ENCODE measurements at places on chromosomes 3 and 15. TPM values are rescaled to one million over a fixed set of nuclear protein-coding genes. Genes with fewer than 3 reads are reported as not detected.

SSUH2 gene
- polyA plus RNA-seq = 0.13 TPM

VEPH1 gene
- 0.44 TPM for polyA plus RNA-seq

MCF2L2 gene
- polyA plus RNA-seq = 0.26 TPM

CCDC13 gene
- 0.06 TPM for polyA plus RNA-seq
